ENCODE measurements at places on chromosomes 12 and 14.

GRCh38 chr14:98077176-98077575 is 1194.8 kb downstream of the BCL11B start:
- DNase-seq, result no peak

- DNase-seq, result no peak
These were observed 15.6 kb downstream of the TSPAN9 start for GRCh38 chr12:3092764-3093163.

DNA sequence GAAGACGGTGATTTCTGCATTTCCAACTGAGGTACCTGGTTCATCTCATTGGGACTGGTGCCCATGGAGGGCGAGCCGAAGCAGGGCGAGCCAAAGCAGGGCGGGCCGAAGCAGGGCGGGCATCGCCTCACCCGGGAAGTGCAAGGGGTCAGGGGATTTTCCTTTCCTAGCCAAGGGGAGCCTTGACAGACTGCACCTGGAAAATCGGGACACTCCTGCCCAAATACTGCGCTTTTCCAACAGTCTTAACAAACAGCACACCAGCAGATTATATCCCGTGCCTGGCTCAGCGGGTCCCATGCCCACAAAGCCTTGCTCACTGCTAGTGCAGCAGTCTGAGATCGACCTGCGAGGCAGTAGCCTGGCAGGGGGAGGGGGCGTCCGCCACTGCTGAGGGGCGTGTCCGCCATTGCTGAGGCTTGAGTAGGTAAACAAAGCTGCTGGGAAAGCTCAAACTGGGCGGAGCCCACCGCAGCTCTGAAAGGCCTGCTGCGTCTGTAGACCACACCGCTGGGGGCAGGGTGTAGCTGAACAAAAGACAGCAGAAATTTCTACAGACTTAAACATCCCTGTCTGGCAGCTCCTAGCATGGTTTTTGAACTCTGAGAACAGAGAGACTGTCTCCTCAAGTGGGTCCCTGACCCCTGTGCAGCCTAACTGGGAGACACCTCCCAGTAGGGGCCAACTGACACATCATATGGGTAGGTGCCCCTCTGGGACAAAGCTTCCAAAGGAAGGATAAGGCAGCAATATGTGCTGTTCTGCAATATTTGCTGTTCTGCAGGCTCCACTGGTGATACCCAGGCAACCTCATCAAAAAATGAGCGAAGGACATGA is 77.2 kb downstream of the BAZ1A start:
- DNase-seq, result no peak

GRCh38 chr14:52694761-52695480 is 437 bp downstream of the ERO1A start:
- peak; percentile 31 for DNase-seq

GRCh38 chr12:87317302-87317701 is 711.9 kb downstream of the C12orf50 start:
- DNase-seq, result no peak
